GM19239 (cell line): ENCODE measurements at places on chromosomes 16 and 17.
A peak's percentile ranks its signal among the peaks of the same experiment; 100 is the strongest.

- peak; percentile 62 for DNase-seq
Measured at GRCh38 chr16:3058139-3059030, 7.1 kb upstream of the IL32 start.

GRCh38 chr16:73170612-73171038 lies 122.7 kb upstream of the ZFHX3 start:
- no peak for DNase-seq

DNA sequence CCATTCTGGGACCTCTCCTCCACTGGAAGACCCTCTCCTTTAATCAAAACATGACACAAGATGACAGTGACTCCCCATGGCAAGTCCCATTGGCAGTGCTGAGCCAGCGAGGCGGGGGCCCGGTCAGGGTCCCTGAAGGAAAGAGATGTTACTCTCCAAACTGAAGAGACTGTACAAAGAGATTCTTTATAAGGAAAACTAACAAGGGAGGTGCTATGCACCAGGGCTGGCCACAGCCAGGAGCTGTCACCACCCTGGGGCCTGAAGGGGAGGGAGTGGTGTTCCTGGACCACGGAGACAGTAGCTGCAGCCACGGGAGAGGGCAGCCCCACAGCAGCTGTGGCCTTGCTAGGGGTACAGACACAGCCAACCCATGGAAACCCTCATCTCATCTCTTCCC lies 123.1 kb downstream of the XYLT1 start:
- DNase-seq, result no peak

DNA sequence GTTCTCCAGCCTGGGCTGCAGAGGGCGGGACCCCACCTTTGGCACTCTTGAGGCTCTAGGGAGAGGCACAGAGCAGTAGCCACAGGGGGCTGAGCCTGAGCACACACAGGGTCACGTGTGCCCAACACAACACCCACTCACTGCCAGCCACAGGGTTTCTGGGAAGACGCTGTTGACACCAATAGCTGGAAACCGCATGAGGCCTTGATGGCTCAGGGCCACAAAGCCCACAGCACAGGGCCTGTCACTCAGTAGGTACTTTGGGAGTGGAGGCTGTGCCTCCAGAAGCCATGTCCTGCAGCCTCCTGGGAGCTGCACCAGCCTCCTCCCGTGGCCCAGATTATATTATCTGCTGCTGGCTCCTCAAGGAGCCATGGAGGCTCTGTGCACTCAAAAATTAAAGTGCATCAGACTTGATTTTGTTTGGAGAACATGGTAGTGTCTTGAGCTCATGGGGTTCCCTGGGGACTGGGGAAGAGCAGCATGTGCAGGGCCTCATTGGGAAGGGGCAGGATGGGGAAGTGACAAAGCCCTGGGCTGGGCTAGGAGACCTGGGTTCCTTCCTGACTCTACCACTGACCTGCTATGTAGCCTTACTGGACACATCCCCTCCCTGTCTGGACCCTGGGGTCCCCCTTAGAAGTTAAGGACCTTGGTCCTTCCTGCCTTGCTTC lies 12.5 kb upstream of the SREBF1 start:
- no peak for DNase-seq

DNA sequence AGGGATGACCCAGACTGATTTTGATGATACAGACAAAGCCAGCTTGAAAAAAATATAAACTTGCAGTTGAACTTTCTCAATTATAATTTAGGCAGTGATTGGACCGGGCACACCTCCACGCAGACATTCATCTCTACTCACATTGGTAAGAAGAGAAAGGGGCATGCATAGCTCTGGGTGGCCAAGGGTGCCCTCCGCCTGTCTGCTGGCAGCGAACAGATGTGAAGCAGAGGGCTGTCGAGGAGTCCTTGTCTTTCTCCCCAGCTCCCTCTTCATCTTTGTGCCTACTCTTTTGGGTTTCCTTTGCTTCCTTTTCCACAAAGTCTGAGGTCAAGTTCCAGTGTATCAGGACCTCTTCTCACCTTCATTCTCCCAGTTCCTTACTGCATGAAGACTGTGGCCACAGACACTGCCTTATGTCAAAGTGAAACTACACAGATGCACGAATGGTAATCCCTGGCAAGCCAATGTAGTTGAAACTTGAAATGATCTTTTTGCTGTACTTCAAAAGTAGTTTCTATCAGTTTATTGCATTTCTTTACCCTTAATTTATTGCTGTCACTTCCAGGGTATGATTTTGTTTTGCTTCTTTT lies 343.7 kb upstream of the SOX9 start:
- no peak for DNase-seq

GRCh38 chr16:82523815-82524214 lies 103.0 kb upstream of the CDH13 start:
- no peak for DNase-seq

DNA sequence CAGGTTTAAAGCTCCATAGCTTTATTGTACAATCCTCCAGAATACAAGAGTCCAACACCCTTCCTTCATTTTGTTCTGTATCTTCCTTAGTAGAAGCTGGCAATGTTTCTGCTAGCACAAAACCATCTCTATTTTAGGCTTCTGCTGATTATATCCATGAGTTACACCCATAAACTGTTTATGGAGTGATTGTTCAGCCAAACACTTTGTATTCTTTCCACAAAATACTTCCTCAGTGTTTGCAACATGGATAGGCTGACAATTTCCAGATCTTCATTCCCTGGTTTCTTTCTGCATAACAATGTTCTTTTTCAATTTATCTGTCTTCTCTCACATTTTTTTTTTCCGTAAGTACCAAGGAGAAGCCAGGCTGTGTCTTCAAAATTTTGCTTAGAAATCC lies 839.9 kb upstream of the CDH8 start:
- DNase-seq, result no peak

GRCh38 chr17:42681976-42682721 lies at the start of gene CNTNAP1:
CNTNAP1 (plus strand) TSS chr17:42682531; CDS start chr17:42682830, 299 bp downstream.
- no peak for DNase-seq

GRCh38 chr16:24045641-24046040 lies 209.9 kb downstream of the PRKCB start:
- no peak for DNase-seq

DNA sequence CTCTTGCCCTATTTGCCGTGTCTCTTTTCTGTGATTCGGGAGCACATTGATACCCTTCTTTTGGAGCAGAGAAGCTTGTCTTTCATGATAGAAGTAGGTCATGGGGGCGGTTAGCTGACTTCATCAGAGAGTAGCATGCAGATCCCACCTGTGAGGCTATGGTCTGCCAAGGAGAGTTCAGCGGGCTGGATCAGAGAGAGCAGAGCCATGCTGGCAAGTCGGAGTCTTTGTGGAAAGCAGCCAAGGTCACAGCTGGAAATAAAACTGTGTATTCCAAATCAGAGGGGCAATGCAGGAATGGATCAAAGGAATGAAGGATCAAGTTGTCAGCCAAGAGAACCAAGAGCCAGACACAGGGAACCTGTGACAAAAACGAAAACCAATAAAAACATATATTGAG lies 595.9 kb downstream of the WWOX start:
- DNase-seq, result no peak

DNA sequence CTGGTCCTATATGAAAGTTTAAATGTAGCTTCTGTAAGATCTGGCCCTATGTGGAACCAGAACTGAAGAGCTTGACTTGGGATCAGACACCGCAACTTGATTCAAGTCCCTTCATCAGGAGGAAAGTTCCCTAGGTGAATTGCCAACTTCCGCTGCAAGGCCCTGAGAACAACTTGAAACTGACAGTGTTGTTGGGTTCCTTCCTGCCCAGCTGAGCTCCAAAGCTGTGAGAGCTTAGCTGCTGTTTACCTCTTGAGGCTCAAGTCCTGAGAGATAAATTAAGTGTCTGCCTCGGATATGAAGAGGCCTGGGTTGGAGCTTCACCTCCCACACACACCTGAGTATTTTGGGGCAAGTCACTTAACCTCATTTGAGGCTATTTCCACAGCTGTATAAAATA lies 44.7 kb downstream of the REXO5 start:
- DNase-seq, result no peak

GRCh38 chr17:40497695-40498094 lies 3.7 kb downstream of the TNS4 start:
- no peak for DNase-seq

DNA sequence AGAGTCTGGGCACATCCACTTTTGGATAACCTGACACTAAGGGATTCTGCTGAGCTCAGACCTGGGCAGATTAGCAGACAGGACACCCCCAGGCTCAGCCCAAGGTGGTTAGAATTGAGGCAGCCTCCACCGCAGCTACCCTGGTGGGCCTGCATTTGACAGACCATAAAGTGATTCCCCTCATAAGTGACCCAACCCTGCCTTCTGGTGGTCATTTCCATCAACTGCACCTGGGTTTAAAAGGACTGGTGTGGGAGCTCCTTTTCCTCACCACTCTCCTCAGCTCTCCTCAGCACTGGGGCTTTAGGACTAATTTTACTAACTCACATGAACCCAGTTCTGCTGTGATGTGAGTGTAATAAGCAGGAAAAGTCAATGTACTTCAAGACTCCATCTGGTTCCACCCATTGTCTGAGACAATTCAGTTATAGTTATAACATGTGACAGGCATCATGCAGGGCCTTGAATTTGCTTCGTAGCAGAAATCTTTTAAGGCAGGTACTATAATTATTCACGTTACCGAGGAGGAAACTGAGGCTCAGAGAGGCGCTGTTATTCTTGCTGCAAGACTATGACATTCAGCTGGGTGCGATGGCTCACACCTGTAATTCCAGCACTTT lies 42.5 kb downstream of the MYH3 start:
- DNase-seq, result peak; percentile 33

- DNase-seq, result no peak
Measured at GRCh38 chr17:71114911-71115668, 945.8 kb downstream of the KCNJ2 start.

DNA sequence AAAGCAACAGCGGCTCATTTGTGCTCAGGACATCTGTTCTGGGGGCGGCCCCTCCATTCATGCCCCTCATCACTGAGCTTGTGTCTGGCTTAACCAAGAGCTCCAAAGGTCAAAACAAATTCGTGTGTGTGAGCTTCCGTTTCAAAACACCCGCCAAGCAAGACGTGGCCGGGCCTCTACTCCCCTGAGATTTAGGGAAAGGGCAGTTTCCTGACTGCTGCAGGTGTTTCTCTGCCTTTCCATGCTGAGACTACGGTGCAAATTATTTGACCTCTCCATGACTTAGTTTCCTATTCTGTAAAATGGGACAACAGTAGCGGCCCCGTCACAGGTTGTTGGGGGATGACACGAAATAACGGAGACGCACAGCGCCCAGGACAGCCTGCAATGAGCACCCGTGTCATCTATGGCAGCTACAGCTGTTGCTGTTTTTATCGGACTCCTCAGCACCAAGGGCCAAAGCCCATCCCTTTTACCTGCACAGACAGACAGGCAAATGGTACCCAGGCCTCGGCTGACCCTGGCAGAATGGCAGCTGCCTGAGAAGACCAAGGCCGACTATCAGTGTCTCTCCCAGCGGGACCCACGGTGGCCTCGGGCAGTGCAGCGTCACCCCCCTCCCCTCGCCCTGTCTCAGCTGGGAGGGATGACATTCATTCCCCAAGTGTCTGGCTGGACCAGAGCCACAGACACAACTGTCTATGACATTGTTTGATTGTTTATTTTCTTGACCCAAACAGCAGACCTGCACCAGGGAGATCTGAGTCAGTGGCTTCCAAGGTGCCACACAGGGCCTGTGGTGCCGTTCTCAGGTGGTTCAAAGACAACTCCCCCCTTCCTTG lies 50.7 kb upstream of the DOC2B start:
- DNase-seq, result no peak

- DNase-seq, result no peak
Measured at GRCh38 chr17:27332047-27332393, 38.1 kb downstream of the WSB1 start.

DNA sequence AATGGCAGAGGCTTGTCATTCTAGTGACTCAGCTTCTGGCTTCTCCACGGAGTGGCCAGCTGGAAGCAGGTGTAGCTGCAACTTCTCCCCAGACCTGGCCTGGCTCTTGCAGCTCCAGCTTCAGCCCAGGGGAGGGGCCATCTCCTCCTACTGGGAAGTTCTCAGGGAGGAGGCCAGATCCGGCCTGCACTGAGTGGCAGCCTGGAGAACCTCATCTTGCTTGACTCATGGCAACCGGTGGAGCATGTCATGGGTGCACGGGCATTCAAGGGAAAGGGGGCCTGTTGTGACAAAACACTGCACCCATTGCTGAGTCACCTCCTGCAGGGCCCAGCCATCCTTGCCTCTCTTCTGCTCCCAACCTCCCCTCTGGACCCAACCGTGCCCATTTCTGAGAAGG lies 273.9 kb upstream of the MAF start:
- DNase-seq, result no peak

DNA sequence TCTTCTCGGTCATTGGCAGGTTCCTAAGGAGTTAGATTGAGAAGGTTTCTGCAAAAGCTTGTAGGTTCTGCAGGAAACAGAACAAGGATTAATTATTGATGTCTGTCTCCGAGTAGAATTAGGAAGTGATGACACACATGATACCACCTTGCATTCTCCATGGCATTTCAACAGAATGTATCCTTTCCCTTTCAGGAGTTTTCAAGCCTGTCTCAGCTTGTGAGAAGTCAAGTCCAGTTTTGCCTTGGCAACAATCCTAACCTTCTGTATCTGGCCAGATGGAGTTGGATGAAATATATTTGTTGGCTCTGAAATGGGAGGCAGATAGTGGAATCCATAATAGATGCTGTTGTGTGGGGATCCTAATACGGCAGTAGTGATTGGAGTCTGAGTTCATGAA lies 235.5 kb downstream of the SHISA9 start:
- no peak for DNase-seq

DNA sequence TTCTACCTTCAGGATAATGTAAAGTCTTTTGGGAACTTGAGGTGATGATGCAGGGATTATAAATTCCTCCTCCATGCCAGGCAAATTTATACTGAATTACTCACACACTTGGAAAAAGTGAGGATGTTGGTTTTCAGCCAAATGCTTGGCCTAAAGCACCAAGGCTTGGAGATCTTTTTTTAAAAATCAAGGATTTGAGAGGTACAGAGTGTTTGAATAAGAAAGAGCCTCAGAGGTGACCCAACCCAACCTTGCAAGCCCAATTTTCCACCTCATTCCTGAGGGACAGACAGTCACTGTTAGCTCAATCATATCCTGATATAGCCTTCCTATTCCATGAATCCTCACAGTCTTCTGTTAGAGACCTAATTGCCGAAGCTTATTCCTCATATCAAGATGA lies 14.0 kb downstream of the GRIN2A start:
- no peak for DNase-seq

DNA sequence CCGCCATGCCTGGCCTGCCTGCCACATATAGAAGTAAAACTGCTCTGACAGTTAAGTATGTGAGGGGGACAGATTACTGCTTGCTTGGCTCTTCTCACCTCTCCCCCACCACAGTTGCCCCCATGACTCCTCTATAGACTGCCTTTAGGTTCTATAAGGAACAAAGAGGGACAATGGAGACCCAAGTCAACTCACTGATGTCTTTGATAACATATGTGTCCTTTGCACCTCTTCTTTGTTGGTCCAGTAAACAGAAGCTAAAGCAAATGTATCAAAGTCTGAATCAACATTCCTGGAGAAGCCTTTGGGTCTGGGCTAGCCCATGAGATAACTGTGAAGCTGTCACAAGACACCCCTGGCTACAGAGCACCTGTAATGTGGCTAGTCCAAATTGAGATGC lies 27.1 kb downstream of the NUDT7 start:
- DNase-seq, result no peak

GRCh38 chr17:45302649-45303173 lies 14.1 kb downstream of the MAP3K14 start:
- DNase-seq, result no peak

GRCh38 chr16:88308441-88309173 lies 74.2 kb upstream of the ZNF469 start:
- no peak for DNase-seq

GRCh38 chr16:27547134-27547533 lies 2.6 kb downstream of the GTF3C1 start:
- DNase-seq, result no peak
